SK-N-SH (cell line): ENCODE measurements at places on chromosomes 1 and 21. TPM values are rescaled to one million over a fixed set of nuclear protein-coding genes. Genes with fewer than 3 reads are reported as not detected.

DEGS1 gene
- polyA plus RNA-seq: 62.3 and 89.2 TPM in 2 replicates

S100A2 gene
- 27.3 and 31.4 TPM in 2 replicates for polyA plus RNA-seq

TLCD4 gene
- polyA plus RNA-seq: 0.69 and 0.96 TPM in 2 replicates

PPIAL4G gene
- not detected in 2 replicates for polyA plus RNA-seq

SMCP gene
- polyA plus RNA-seq: not detected in 2 replicates

LCE1C gene
- polyA plus RNA-seq: not detected in 2 replicates

DNA sequence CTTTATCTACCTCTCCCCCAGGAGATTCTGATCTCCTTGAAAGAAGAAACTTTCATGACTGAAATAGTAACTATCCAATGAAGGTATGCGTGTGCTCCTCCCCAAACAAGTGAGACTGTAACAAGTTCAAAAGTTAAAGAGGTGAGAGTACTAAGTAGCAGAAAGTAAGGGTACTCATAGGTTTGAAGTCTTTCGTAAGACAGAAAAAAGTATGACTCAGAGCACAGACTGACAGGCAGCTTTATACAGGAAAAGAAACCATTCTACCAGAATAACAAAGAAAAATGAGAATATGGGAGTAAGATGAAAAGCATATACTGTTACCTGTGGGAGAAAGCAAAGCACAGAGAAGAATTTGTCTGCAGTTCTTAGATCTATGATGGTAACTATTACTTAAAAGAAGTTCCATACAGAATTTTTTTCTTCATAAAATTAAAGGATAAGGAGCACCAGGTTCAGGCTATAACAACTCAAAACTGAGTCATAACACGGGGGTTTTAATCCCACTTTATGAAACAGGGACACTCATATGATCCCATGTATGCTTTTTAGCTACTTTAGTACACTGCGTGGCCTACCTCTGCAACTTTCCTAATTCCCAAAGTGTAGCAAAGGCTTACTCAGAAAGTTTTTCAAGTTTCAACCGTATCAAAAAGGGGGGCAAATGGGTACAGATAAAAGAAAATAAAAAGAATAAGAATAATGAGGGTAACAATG, 52.0 kb downstream of the FOXJ3 start:
- DNase-seq: no peak

GRCh38 chr1:85838238-85838637, 130.0 kb upstream of the ZNHIT6 start:
- no peak for DNase-seq

- no peak for DNase-seq
Observed at GRCh38 chr1:100428160-100428559, 75.9 kb downstream of the CDC14A start.

- DNase-seq: no peak
Observed at GRCh38 chr21:32340863-32341848, 42.5 kb downstream of the MRAP start.

DNA sequence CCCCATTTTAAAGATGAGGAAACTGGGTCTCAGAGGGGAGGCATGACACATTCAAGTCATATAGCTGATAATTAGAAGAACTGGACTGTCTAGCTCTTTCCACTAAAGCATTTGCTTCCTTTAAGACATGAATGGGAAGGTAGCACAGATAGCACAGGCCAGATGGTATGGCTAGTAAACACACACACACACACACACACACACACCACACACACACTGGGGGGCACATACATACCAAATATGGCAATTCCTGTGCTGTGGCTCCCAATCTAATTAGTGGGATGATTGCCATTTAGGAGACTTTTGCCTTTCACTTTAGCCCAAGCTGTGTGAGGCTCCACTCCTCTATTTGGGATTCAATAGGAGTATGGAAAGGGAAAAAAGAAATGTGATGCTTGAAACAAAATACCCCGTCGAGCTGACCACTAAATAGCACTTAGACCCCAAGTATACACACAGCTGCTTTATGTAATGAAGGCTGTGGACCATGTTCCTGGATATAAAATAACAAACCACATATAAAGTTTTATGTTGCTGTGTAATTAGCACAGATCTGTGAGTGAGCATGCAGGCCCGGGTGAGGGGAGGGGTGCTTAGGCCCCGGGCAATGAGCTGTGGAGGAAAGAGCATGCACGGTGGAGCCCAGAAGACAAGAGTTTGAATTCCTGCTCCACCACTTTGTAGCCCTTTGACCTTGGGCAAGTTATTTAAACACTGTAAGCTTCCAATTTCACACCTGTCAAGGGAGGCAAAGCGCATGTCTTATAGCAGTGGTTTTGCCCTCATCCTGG, 6.8 kb upstream of the TRABD2B start:
- no peak for DNase-seq

GRCh38 chr1:89771991-89772560, 48.8 kb upstream of the LRRC8D start:
- DNase-seq: no peak

- DNase-seq: no peak
Observed at GRCh38 chr1:160706526-160707235, 4.9 kb downstream of the CD48 start.

DNA sequence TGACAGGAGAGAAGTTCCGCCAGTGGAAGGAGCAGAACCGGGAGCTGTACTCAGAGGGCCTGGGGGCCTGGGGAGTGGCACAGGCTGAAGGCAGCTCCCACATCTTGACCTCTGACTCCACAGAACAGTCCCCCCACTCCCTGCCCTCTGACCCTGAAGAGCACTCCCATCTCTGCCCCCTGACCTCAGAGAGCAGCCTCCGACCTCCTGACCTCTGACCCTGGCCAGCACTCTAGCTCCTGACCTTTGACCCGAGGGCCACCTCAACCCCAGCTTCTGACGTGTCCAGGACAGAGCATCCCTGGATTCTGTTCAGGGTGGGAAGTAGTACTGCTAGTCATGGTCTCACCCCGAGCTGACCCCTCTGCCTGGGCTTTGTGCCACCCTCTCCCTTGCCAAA, 1.1 kb upstream of the CATSPER4 start:
- DNase-seq: no peak

DNA sequence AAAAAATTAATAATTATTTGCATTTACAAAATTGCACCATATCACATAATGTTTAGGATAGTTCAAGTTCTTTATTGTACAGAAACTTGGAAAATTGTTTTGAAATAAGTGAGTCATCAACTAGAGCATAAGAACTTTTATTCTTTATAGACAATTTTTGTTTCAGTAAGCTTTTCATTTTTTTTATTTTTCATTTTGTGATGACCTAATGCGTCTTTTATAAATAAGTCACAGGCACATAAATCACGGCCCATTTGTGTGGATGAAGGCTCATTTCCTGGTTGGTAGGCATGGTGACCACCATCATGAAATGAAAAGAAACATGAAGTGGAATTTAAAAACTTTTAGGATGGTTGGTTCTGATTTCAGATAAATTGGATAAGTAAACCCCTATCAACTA, 39.3 kb downstream of the SPAG17 start:
- no peak for DNase-seq

- DNase-seq: peak; percentile 74
Observed at GRCh38 chr1:93702111-93702827, 20.6 kb upstream of the BCAR3 start.

- DNase-seq: no peak
Observed at GRCh38 chr21:31988492-31989290, 115.9 kb downstream of the HUNK start.

- no peak for DNase-seq
Observed at GRCh38 chr1:58966103-58966916, 182.5 kb upstream of the JUN start.

GRCh38 chr21:46493828-46494227, 35.1 kb downstream of the DIP2A start:
- DNase-seq: no peak

DNA sequence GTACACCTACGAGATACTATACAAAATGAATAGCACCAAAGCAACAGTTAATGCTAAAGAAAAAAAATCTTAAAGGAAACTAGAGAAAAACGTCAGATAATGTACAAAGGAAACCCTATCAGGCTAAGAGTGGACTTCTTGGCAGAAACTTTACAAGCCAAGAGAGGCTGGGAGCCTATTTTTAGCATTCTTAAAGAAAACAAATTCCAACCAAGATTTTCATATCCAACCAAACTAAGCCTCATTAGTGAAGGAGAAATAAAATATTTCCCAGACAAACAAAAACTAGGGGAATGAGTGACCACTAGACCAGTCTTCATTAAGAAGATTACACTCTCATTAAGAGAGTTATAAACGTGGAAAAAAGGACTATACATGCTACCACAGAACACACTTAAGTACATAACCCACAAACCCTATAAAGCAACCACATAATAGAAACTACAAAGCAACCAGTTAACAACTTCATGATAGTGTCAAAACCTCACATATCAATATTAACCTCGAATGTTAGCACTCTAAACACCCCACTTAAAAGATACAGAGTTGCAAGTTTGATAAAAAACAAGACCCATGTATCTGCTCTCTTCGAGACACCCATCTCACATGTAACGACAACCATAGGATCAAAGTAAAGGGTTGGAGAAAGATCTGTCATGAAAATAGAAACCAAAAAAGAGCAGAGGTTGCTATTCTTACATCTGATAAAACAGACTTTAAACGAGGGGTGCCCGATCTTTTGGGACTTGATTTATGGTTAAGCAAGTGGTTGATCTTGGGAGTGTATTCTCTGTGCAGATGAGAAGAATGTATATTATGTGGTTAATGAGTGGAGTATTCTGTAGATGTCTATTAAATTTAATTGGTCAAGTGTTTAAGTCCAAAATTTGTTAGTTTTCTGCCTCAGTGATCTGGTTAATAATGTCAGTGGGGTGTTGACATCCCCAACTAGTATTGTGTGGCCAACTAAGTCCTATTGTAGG, 1301.4 kb downstream of the PLA2G4A start:
- no peak for DNase-seq

DNA sequence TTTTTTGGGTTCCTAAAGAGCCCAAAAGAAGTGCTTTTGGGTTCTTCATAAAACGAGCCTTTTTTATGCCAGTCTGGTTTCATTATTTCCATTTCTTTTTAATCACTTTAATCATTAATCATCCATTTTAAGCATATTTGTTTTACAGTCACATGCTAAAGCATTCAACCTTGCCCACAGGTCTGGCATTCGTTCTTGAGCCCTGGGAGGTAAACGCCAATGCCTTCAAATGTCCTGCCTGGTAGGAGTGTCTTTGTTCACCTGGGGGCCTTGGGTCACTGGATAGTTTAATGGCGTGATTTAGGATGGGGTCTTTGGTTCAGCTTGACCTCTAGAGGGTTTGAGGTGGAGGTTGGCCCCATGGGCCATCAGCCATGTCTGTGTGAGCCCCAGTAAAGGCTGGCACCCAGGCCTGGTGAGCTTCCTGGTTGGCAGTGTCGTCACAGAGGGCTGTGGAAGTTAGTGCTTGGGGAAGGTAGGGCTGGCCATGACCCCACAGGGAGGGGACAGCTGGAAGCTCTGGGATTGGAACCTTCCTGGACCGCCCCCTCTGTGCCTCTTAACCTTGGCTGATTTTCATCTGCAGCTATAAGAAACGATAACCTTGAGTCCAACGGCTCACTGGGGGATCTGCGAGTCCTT, 20.2 kb downstream of the C1orf174 start:
- DNase-seq: no peak
